Dermis blood vessel endothelial cell (primary cell): ENCODE measurements at places on chromosomes 11 and 22.

DNA sequence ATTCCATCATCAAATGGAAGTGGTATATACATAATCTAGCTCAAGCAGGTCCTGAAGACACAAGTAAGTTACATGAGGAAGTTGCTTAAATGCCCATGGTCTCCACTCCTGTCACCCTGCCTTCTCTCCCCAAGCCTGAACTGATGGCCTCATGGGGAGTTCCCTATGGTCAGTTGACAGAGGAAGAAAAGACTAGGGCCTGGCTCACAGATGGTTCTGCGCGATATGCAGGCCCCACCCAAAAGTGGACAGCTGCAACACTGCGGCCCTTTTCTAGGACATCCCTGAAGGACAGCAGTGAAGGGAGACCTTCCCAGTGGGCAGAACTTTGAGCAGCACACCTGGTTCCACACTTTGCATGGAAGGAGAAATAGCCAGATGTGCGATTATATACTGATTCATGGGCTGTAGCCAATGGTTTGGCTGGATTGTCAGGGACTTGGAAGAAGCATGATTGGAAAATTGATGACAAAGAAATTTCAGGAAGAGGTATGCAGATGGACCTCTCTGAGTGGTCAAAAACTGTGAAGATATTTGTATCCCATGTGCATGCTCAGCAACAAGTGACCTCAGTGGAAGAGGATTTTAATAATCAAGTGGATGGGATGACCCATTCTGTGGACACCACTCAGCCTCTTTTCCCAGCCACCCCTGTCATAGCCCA is 17.3 kb upstream of the CD82 start:
- DNase-seq: no peak

- DNase-seq: no peak
Measured at GRCh38 chr11:44848203-44848962, 102.3 kb downstream of the TP53I11 start.

GRCh38 chr22:32695451-32695891 is 106.0 kb upstream of the TIMP3 start:
- DNase-seq: no peak

DNA sequence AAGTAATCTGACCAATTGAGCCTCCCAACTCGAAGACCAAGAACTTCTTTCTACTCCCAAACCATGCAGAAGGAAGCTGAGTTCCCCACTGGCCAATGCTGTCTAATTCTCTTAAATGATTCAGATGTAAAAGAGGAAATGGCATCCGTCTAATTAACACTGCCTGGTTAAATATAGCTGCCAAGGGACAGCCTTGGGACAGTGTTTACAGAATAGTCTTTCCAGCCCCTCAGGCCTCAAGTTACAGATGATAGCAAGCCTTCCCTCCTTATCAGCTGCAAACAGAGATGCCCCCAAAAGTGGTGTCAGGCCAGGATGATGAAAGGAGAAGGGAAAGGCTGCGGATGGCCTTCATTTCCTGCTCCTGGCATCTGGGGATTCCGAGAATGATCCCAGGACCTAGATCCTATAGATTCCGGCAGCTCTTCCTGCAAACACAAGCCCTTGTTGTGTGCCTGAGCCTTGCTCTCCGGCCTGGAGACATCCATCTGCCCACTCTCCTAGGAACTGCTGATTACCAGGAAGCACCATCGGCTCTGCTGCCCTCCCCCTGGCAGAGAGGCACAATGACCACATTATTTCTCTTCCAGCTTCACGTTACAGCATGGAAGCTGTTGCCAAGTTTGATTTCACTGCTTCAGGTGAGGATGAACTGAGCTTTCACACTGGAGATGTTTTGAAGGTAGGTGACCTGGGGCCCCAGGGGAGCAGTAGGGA is 13.5 kb upstream of the TMA7B start:
- peak; percentile 22 for DNase-seq

DNA sequence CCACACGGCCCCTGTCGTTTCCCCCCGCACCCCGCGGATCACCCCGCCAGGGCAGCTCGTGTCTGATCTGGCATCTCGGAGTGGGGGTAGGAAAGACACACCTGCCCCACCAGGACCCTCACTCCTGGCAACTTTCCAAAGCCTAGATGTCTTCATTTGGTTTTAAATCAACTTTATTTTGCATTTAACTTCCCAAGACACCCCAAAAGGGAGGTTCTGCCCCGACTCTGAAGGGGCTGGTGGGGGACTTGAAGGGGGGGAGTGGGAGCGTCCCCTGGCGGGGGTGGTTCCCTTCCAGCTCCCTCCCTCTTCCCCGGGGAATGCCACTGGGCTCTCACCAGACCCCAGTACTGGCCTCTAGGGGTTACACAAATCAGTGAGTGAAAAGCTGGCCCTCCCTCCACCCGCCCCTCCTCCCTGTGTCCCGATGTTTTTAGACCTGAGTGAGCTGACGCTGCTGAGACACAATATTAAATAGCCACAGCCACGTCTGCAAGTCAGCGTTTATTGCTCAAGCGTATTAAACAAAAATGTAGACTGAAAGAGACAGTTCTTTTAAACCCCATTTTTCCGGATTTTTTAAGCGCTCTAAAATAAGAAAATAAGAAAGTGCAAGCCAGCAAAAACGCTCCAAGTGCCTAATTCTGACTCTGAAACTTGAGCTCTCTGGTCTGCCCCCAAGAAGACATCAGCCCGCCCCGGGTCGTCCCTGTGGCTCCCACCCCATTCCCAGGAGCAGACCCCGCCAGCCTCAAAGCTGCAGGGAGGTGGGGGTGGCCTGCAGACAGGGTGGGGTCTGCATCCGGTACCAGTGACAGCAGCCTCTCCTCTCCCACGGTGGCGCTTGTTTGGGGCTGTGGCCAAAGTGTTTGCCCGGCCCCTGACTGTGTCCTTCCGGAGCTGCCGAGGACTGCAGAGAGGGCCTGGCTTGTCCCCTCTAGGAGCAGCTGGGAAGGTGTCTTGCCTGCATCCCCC is 1.1 kb upstream of the TTLL8 start:
- peak; percentile 24 for DNase-seq

DNA sequence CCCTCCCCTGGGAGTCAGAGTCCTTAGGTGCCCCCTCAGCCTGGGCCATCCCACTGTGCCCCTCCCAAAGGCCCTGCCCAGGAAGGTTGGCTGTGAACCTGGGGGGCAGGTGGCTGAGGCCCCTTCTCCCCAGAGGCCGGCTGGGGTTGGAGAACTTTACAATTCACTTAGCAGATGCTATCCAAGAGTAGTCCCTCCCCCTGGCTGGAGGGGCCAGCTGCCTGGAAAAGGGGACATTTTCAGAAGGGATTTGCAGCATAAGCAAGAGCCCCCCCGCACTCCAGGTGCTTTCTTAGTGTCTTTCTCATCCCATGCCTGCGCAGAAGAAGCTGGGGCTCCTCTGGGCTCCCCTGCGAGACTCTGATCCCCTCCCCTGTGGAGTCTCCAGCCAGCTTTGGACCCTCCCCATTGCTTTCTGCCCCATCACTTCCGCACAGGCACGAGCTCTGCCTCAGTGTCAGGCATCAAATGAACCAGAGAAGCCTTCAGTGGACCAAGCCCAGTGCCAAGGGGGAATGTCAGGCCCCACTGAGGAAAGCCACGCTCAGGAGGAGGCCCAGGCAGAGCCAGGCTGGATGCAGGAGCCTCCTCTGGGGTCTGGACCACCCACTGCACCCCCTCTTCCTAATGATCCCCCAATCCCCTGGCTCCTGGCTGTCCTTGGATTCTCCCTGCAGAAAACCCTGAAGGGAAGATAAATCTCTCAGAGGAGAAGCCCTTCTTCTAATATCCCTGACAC is 3.7 kb downstream of the SSTR3 start:
- DNase-seq: no peak

DNA sequence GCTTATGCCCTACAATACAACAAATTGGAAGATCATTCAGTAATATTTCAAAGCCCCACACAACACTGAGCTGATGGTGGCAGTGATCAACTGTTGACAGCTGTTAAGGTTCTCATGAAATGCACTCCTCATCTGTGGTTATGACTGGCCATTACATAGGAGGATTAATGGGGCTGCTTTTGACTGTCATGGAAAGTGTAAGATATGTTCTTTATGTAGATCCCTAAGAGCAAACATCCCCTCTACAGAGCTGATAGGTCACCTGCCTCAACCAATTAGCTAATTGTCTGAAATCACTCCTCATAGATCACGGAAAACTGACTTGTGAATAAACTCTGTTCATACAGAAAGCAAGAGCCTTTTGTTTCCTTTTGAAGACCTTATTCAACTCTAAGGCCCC is 78.1 kb downstream of the GAB2 start:
- no peak for DNase-seq

DNA sequence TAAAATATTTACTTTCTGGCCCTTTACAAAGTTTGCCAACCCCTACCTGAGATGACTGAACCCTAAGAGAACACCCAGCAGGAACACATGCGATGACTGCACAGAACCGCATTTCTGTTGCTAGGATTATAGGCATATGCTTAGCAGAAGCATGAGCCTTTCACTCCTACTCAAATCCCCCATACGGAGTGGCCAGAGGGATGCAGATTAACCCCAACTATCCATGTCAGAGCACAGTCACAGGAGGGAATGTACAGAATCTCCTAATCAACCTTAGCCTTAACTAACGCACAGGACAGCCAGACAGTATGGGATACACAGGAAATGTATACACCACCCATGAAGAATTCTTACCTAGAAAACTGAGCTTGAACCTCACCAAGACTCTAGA is 6.2 kb downstream of the HPS4 start:
- DNase-seq: no peak

DNA sequence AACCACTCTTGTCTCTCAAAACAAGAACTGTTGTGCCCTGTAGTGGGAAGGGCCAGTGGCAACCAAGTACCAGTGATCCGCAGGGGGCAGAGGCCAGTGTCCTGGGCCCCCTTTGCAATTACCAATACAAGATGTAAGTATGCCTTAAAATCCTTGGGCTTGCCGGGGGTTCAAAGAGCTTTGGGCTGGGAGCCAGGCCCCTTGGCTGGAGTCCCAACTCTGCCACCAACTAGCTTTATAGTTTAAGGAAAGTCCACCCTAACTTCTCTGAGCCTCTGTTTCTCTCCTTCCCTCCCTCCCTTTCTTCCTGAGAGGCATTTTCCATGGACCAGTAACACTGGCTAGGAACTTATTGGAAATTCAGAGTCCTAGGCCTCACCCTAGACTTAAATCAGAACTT is 15.5 kb downstream of the CLMP start:
- no peak for DNase-seq

DNA sequence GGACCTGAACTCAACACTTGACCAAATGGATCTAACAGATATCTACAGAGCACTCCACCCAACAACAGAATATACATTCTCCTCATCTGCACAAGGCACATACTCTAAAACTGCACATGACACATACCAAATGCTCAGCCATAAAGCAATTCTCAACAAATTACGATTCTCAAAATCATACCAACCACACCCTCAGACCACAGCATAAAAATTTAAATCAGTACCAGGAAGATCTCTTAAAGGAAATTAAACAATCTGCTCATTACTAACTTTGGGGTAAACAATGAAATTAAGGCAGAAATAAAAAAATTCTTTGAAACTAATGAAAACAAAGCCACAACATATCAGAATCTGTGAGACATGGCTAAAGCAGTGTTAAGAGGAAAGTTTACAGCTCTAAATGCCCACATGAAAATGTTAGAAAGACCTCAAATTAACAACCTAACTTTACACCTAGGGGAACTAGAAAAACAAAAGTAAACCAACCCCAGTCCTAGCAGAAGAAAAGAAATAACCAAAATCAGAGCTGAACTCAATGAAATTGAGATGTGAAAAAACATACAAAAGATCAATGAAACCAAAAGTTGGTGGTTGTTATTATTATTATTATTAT is 37.2 kb downstream of the TMEM123 start:
- no peak for DNase-seq

- DNase-seq: no peak
Measured at GRCh38 chr22:29167032-29167911, 38.4 kb upstream of the EMID1 start.

DNA sequence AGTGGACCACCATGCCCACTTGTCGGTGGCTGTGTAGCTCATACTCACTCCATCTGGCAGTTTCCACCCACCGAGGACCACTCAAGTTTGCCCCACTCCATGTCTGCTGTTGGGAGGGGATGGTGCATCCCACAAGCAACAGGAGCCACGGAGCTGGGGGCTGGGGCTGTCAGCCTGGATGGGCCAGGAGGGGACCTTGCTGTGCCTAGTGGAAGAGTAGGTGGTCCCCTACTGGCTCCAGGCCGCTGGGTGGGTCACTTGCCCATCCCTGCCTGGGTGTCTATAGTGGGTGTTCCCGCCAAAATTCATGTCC is 57.0 kb downstream of the SMIM38 start:
- DNase-seq: no peak

- DNase-seq: no peak
Measured at GRCh38 chr11:64060263-64060860, 24.6 kb downstream of the FLRT1 start.

DNA sequence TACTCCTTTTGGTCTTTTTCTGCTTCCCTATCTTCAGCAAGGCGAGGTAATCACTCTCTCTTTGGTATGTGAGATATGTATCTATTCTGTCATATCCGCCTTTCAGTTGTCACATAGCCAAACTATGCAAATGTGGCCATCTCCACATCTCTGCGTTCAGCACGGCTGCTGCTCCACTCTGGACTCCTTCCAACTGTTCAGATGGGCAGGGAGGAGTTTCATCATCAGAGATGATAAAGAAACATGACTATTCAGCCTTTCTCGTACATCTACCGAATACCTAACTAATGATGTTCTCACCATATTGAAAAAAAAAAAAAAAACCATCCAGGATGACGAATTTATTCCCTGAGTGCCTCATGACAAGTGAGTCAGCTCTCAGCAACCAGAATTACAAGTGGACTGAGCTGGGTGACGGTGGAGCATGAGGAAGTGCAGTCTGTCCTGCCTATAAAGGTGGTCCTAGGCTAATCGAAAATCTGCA is 899.6 kb downstream of the OPCML start:
- peak; percentile 83 for DNase-seq

DNA sequence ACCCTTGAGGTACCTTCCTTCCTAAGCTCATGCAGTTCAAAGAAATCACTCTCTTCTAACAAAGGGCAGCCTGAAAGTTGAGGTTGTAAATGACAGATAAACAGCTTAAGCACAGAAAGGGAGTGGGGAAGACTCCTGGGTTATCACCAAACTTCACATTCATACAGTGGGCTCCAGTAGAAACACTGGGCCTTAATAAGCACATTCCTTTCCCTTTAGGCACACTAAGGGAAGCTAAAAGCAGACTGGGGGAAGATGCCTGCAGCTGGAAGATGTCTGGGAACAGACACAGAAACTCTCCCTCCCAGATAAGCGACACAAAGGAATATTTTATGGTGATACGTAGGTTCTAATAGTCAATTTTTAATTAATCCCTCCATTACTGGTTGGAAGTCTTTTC is 350.3 kb upstream of the MPPED2 start:
- no peak for DNase-seq
